ENCODE measurements at places on chromosomes 2 and 18. TPM values are rescaled to one million over a fixed set of nuclear protein-coding genes. Genes with fewer than 3 reads are reported as not detected.

The GPR35 gene
- not detected for polyA plus RNA-seq

The MOGAT1 gene
- polyA plus RNA-seq: not detected

The REL gene
- polyA plus RNA-seq: 64.7 TPM

The LYG2 gene
- not detected for polyA plus RNA-seq

The EHD3 gene
- polyA plus RNA-seq: 31.8 TPM

The CRYGC gene
- polyA plus RNA-seq: not detected

The CPLX4 gene
- not detected for polyA plus RNA-seq

The PROKR1 gene
- polyA plus RNA-seq: not detected

The CXCR4 gene
- polyA plus RNA-seq: 862 TPM

The HOXD13 gene
- not detected for polyA plus RNA-seq

The LYG1 gene
- 0.48 TPM for polyA plus RNA-seq

The C1QL2 gene
- not detected for polyA plus RNA-seq

The ZNF385B gene
- not detected for polyA plus RNA-seq

The MREG gene
- polyA plus RNA-seq: 2.4 TPM

The IL1RL2 gene
- polyA plus RNA-seq: not detected

The RFTN2 gene
- not detected for polyA plus RNA-seq

The FABP1 gene
- polyA plus RNA-seq: not detected

The CD8B2 gene
- polyA plus RNA-seq: not detected

The MERTK gene
- polyA plus RNA-seq: 0.33 TPM

The EPB41L3 gene
- 0.39 TPM for polyA plus RNA-seq

The TCF23 gene
- polyA plus RNA-seq: not detected

The SIX3 gene
- not detected for polyA plus RNA-seq

The FOXI3 gene
- not detected for polyA plus RNA-seq

The PUM2 gene
- polyA plus RNA-seq: 14.6 TPM

The ANKRD29 gene
- not detected for polyA plus RNA-seq

The NAT8 gene
- not detected for polyA plus RNA-seq

The R3HDM1 gene
- polyA plus RNA-seq: 18.1 TPM

The CIB4 gene
- polyA plus RNA-seq: not detected

The NETO1 gene
- polyA plus RNA-seq: 1.2 TPM

The SCYGR4 gene
- polyA plus RNA-seq: not detected

The FMNL2 gene
- polyA plus RNA-seq: 0.24 TPM

The TMEM163 gene
- 1.2 TPM for polyA plus RNA-seq

The HOXD8 gene
- not detected for polyA plus RNA-seq

The CNTNAP5 gene
- not detected for polyA plus RNA-seq

Measured in IgD-negative memory B cell (primary cell).